OCI-M1 (cell line): ENCODE measurements at places on chromosomes 5 and 9.

DNA sequence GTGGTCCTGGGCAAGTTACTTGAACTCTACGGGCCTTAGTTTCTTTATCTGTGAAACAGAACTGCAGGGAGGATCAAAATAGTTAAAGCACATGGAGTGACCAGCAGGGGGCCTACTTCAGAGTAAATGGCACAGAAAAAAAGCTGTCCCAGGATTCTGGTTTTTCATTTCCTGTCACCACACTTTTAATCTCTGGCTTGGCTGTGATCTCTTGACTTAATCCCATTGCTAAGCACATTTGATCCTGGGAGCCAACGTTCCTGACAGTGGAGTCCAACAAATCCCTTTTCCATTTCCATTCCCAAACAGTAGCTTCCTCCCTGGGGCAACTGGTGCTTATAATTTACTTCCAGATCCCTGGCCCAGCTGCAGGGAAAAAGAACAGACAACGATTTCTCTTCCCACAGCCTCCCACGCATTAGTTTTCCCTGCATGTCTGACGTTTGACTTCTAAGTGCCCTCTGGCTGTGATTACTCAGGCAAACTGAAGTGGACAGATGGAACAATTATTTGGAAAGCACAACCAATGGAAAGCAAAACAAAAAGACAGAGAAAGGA, 136.5 kb upstream of the STK32A start:
- DNase-seq = peak; percentile 42

DNA sequence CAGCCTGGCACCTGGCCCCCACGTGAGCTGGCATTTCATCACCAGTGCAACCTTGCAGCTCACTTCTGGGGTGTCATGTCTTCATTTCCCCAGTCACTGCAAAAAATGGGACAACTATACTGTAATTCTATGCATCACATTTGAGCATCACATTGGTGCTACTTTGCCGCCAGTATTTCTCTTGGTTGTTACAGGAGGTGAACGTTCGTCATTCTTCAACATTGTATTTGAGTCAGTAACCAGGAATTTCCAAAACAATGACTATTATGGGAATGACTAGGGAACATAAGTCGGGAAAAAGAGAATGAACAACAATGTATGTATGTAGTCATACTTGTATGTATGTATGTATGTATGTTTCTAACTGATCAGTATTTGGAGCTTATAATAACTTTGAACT, 1278.0 kb downstream of the EFNA5 start:
- DNase-seq = no peak

- no peak for DNase-seq
These were observed at the start of gene CLIC3 for GRCh38 chr9:136996361-136997292. TSS of gene CLIC3 (minus strand) at chr9:136996568. CDS start at chr9:136996543, 25 bp downstream.

- peak; percentile 93 for DNase-seq
These were observed 2.8 kb upstream of the OR2V1 start for GRCh38 chr5:181133610-181134231.

DNA sequence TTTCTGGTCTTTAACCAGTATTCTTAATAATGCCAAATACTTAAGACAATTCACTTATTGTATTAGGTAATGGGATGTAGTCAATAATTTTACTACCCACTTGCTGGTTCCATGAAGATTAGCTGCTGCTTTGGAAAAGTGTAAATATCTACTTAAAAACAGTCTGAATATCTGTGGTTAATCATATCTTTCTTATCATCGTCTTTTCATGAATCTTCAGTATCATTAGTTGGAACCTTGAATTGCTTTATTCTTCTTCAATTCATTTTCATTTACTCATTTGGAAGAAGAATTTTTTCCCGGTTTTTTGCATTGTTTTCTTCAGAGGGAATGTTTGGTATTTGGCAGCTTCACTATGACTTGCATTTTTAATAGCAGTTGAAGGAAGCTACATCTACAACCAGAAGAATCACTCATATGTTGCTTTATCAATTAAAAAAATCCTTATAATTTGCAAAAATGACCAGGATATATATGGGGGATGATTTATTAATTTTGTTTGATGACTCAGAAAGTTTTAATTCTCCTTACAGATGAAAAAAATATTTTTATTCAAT, 1398.3 kb upstream of the CDH6 start:
- DNase-seq = peak; percentile 75

- no peak for DNase-seq
These were observed 196.2 kb downstream of the FRMD3 start for GRCh38 chr9:83342006-83342405.

DNA sequence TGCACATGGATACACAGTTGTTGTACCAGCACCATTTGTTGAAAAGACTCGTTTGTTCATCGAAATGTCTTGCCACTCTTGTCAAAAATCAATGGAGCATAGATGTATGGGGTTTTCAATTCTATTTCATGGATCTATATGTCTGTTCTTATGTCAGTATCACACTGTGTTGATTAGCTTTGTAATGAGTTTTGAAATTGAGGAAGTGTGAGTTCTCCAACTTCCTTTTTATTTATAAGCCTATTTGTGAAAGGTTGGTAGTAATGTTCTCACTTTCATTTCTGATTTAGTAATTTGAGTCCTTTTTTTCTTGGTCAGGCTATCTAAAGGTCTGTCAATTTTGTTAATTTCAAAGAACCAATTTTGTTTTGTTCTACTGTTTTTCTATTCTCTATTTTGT, 26.1 kb downstream of the ZNF510 start:
- peak; percentile 34 for DNase-seq

- DNase-seq = peak; percentile 52
These were observed at the start of gene FAXDC2 for GRCh38 chr5:154850255-154851062. TSS of gene FAXDC2 (minus strand) at chr5:154850603. CDS start at chr5:154838178, 12,425 bp downstream.

- peak; percentile 54 for DNase-seq
These were observed 451.7 kb upstream of the DAP start for GRCh38 chr5:11212706-11213105.

- DNase-seq = peak; percentile 43
These were observed 76.9 kb downstream of the TSSK1B start for GRCh38 chr5:113357696-113358476.

- peak; percentile 36 for DNase-seq
These were observed 273.2 kb downstream of the RAB3C start for GRCh38 chr5:58855851-58856739.

GRCh38 chr5:1702318-1702717, 97.3 kb downstream of the MRPL36 start:
- DNase-seq = no peak

GRCh38 chr5:39342460-39342859, 21.8 kb downstream of the C9 start:
- no peak for DNase-seq

DNA sequence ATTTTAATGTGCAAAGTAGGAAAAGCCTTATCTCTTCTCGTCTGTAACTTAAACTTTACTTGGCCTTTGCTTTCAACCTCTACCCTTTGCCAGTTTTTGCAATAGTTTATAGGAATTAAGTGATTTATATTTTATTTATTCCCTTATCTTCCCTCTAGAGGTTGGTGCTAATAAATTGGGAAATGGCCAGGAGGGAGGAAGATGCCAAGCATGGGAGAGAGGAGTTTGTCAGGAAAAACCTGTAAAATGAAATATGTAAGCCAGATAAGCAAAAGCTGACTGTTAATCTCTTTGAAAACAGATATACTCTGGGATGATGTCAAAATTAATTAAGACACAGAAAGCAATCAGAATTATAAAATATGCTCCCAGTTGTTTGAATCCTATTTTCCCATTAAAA, 484.5 kb downstream of the NR2F1-AS1 start:
- no peak for DNase-seq

GRCh38 chr9:75041041-75041440, 12.9 kb upstream of the CARNMT1 start:
- no peak for DNase-seq

GRCh38 chr9:88852794-88853193, 138.5 kb upstream of the S1PR3 start:
- no peak for DNase-seq

- DNase-seq = peak; percentile 55
These were observed 183.9 kb downstream of the C9orf50 start for GRCh38 chr9:129436751-129437625.

GRCh38 chr9:33264003-33264472, 470 bp downstream of the BAG1 start:
- peak; percentile 59 for DNase-seq

DNA sequence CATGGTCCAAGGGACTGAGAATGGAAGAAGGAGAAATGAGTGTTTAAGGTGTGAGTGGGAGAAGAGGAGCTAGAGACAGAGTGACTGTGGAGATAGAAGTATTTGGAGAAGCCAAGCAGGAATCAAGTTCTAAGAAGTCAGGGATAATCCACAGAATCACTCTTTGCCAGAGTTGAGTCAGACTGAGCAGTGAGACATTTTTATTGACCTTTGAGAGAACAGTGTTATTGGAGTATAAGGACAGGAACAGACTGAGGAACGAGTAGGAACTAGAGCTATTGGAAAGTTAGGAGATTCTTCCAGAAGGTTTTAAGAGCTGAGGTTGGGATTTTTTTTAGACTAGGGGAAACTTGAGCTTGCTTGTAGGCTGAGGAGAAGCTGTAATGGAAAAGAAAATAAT, 37.2 kb downstream of the RCL1 start:
- DNase-seq = peak; percentile 96

DNA sequence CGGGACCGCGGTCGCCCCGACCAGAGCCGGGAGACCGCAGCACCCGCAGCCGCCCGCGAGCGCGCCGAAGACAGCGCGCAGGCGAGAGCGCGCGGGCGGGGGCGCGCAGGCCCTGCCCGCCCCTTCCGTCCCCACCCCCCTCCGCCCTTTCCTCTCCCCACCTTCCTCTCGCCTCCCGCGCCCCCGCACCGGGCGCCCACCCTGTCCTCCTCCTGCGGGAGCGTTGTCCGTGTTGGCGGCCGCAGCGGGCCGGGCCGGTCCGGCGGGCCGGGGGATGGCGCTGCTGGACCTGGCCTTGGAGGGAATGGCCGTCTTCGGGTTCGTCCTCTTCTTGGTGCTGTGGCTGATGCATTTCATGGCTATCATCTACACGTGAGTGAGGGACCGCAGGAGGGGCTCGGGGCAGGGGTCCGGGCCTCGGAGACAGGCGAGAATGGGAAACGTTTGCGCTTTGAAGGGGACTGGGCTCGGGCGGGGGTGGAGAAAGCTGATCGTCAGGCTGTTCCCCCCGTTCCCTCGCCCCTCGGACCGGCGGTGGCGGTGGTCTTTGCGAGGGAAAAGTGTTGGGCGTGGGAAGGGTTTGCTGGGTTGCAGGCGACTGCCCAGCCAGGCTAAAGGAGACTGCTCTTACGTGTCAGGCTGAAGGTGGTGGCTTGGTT, 457 bp downstream of the UGCG start:
- no peak for DNase-seq

- no peak for DNase-seq
These were observed 63.0 kb upstream of the FCHO2 start for GRCh38 chr5:72892846-72893245.

DNA sequence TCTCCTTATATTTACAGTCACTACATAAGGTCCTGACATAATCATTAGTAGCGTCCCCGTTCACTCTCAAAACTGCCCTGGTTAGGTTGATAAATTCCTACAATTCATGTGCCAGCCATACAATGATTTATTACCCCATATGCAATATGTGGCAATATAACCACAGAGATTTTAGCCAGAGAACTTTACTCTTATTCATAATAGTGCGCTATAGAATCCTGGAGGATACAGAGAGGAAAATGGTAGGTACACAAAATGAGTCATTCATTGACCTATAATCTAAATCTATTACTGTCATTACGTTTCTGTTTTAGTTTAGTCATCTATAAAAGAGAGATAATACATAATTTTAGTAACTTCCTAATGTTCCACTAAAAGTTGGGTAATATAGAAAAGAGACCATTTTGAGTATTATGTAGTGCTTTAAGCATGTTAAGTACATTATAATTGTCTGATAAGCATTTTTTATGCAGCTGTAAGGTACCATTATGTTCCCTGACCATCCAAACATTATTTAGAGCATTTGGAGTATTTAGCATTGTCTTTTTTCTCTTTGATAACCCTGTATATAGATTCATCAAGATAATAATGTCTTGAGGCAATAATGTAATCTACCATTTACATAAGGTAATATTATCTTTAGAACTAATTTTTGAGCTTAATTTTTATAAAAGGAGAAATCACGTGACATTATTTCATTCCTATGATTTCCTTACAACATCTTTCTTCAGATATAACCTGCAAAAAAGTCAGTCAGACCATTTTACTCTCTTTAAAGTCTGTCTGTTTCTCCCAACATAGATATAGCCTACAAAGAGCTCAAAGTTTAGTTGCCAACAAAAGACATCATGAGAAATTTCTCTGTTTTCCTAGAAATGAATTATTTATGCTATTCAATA, 655.5 kb upstream of the ZNF608 start:
- no peak for DNase-seq

DNA sequence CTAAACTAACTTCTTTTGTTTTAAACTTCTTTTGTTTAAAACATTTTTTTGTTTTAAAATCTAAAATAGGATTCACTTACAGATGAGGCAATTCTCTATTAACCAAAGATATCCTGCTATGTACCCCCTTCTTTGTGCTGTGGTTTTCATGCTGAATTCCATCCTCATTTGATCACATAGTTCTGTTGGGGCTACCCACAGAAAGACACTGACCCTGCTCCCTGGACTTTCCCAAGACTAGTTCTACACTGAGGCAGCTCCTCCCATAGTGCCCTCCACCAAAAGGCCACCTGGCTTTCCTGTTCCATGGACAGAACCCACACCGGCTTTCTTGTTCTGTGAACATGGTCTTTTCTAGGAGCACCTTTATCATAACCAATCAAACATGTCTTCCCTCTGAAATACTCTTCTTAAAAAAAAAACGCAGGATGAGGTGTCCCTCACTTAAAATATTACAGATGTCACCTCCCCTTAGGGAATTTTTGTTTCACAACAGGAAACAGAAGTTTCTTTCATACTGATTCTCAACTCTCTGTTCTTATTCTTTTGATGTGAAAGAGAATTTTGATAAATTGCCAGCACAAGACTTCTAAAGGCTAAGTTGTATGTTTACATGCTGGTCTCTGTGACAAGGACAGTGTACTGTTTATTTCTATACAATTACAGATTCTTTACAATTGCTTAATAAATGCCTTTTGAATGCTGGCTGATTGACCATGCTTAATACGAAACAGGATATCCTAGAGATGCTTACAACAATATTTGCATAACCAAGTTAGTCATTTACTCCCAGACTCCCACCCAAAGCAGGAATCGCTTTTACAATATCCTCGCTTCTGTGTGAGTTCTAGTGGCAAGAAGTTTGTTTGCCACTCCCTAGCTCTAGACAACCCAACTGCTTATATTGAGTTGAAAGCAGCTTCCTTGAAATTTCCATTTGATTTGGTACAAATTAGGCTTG, 300.4 kb downstream of the DTWD2 start:
- DNase-seq = no peak

- no peak for DNase-seq
These were observed 293.1 kb upstream of the CCNH start for GRCh38 chr5:87705876-87706275.

DNA sequence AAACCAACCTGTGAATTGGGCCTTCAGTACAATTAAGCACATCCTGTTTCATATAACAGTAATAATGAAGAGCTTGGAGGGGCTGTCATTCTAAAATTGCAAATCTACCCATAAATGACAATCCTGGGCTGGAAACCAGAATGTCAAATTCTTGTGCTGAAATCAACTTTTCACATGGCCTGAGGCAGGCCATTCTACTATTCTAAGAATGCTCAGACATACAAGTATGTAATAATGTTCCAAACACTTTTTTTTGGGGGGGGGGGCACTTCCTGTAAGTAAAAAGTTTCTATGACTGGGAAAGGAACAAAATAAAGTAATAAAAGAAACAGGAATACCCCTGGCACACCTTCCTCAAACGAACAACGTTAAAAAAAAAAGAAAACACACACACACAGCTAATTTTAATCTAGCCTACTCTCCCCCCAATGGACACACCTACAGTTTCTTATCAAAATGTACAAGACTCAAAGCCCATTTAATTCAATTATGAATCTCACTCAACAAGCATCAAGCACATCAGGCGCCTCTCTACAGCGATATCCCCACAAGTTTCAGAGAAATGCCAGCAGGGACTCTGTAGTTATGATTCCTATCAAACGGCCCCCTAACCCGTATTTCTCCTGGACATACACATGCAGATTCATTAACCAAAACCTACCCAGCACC, 1.4 kb downstream of the ETF1 start:
- DNase-seq = peak; percentile 50
